ENCODE measurements at places on chromosomes 4 and X.

DNA sequence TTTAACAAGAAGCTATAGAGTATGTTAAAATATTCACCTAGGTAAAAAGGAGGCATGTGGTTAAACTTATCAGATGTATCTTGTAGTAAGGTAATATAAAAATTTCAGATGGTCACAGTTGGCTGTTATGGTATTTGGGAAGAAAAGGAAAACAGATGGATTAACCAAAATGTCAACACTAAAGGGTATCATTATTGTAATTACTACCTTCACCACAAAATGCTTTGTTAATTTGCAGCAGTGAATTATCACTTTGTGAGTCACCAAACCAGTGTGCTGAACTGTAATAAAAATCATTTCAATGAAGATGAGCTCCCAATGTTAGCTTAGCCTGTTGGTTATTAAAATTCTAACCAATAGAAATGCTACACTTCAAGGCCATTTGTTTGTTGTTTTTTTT lies 233.9 kb downstream of the RPA4 start:
- DNase-seq, result no peak

DNA sequence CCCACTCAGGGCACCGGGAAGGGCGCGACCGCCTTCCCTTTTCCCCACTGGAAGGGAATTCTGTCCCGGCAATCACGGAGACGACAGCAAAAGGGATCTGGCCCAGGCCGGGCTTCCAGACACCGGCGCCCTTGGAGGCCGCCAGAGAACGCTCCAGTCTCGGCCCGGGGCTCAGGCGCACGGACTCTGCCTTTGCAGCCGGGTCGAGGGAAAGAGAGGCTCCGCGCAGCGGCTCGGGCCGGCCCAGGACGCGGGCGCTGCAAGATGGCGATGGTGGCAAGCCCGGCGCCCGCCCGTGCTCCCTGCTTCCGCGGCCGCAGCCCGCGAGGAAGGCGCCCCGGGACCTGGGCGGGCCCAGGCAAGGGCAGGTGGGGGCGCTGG lies 1.1 kb downstream of the CTBP1 start:
- no peak for DNase-seq

DNA sequence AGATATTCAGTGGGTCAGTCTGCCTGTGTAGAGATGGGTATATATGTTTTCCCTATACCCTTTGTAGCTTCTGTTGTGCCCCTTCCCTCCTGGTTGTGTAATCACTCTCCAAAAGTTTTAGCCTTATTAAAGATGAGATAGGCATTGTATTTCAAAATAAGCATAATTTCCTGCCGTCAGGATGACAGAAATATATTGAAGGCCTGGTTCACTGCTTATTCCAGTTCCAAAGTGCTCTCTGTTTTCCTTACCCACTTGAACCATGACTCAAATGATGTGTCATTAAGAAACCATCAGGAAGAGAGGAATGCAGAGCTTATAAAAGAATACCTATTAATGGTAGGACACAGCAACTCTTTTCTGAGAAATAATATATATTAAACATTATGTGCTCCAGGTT lies 178.5 kb downstream of the GABRB1 start:
- DNase-seq, result no peak

DNA sequence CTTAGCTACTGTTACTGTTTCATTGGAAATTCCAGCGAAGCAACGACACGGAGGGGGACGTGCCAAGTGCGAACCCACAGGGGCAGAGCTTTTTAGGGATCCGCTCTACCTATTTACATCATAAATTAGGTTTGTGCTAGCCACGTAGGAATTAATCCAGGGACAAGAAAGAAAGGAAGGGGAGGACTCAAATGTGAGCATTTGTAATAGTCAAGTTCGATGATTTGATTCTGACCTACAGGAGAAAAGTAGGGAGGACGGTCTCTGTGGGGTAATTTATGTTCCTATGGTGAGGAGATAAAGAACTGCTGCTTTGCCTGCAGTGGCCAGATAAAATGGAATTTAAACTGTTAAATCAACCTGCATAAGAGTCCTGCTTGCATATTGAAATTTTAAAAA lies 1.7 kb downstream of the INTS6L start:
- DNase-seq, result no peak

DNA sequence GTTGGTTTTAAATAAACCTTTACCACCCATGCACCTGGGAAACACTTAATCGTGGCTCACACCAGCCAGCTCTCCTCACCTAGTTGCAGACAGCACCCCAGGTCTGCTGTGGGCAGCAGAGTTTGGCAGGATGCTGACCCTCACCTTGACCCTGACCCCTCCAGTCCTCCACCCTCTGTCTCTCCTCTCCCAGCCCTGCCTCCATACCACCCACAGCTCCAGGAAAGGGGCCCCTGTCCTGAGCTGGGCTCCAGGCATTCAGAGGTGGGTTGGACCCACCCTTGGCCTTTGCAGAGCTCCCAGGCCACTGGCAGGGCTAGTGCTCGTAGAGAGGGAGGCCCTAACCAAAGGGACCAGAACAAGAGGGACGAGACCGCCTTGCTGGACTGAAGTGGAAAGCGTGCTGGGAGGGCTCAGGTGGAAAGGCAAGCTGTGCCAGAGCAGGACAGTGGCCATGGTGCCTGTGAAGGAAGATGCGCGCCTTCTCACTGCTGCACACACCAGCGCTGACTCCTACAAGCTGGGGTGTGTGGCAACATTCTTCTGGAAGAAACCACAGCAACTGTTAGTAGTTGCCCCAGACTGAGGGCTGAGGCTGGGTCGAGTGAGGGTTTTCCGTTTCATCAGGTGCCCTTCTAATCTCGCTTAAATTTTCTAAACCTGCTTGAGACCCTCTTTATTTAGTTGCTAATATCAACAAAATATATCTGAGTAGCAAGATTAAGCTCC lies 10.7 kb upstream of the S100P start:
- no peak for DNase-seq

GRCh38 chrX:15976396-15976795 lies 121.8 kb upstream of the AP1S2 start:
- no peak for DNase-seq

DNA sequence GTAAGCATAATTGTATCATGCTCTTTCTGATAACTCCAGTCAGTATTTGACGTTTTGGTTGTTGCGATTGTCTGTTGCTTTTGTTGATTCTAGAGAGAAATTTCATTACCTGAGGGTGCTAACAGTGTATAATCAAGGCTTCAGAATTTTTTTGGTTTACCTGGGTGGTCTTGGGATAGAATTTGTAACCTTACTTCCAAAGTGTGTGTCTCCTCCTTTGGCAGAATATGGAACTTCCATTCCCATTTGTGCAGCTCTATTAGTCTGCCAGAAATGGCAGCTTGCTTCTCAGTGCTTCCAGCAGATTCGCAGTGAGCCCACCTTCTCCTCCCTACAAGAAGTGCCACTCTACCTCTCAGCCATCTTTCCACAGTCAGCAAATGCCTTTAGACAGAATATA lies 5.3 kb downstream of the COPS4 start:
- DNase-seq, result no peak
